CD4-positive, CD25-positive, alpha-beta regulatory T cell (primary cell): ENCODE measurements at places on chromosomes 16 and 17.

DNA sequence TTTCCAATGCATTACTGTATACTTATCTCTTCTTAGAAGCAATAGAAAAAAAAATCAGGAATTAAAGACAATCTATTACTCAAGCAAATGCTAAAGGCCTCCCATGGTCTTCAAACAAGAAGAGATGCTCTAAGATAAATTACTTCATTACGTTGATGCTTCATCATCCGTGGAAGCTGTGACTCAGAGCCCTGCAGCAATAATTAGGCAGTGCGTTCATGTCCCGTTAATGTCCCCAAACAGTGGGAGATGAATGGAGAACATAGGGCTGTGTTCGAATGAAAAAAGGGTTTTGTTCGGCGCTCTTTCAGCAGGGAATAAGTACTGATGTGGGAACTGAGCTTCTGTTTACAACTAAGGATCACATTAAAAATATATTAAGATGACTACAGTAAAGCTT is 15.9 kb upstream of the PDXDC1 start:
- H3K4me1 ChIP-seq: no peaks in the 10 kb centered on the region
- DNase-seq: no peak
- H3K27ac ChIP-seq: no peak overlapping the region
- no peaks in the 10 kb centered on the region for H3K27me3 ChIP-seq
- no peaks in the 10 kb centered on the region for H3K36me3 ChIP-seq

GRCh38 chr17:58384897-58385296 is 32.4 kb downstream of the RNF43 start:
- no peak overlapping the region for H3K27ac ChIP-seq
- no peaks in the 10 kb centered on the region for H3K36me3 ChIP-seq
- H3K4me1 ChIP-seq: peaks cover 7% of the 10 kb centered on the region
- H3K27me3 ChIP-seq: no peaks in the 10 kb centered on the region

DNA sequence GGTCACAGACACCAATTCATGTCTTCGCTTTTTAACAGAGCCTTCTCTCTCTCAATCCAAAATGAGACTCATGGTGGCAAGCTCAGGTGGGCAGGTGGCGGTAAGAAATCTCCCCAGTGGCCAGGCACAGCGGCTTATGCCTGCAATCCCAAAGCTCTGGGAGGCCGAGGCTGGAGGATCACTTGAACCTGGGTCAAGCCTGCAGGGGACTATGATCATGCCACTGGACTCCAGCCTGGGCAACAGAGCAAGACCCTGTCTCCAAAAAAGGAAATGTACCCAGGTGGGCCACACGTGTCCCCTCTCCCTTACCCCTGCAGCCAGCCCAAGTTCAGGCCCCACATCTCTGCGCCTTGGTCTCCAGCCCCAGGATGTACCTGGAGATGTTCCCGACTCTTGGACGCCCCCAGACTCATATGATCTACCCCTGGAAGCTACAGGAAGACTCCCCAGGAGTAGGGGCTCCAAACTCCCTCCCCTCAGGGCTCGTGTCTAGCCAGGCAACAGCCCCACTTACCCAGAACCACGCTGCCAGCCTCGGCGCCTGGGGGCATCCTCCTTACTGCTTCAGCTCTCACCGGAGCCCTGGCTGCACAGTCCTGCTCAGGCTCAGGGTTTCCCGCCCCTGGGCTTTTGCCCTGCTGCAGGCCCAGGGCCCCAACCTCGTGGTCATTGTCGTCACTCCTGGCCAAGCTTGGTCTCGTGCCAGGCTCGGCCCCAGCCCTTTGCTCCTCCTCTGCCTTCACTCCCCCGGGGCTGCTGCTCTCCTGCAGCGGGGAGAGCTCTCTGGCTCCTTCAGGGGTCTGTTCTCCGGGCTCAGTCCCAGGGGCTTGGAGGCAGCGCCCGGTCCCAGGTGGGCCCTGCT is 16.2 kb downstream of the MYLK3 start:
- no peak for DNase-seq
- no peaks in the 10 kb centered on the region for H3K27me3 ChIP-seq
- H3K4me1 ChIP-seq: no peaks in the 10 kb centered on the region
- no peaks in the 10 kb centered on the region for H3K36me3 ChIP-seq

GRCh38 chr17:52710363-52710901 is 551.9 kb upstream of the CA10 start:
- DNase-seq: no peak
- no peak overlapping the region for H3K27ac ChIP-seq
- H3K4me1 ChIP-seq: no peaks in the 10 kb centered on the region
- no peak overlapping the region for H3K4me3 ChIP-seq
- H3K36me3 ChIP-seq: no peaks in the 10 kb centered on the region
- no peaks in the 10 kb centered on the region for H3K27me3 ChIP-seq

GRCh38 chr17:3998436-3998835 is 34.2 kb upstream of the ATP2A3 start:
- no peaks in the 10 kb centered on the region for H3K4me1 ChIP-seq
- no peak for DNase-seq
- H3K4me3 ChIP-seq: no peak overlapping the region
- H3K36me3 ChIP-seq: no peaks in the 10 kb centered on the region
- H3K27ac ChIP-seq: no peak overlapping the region

DNA sequence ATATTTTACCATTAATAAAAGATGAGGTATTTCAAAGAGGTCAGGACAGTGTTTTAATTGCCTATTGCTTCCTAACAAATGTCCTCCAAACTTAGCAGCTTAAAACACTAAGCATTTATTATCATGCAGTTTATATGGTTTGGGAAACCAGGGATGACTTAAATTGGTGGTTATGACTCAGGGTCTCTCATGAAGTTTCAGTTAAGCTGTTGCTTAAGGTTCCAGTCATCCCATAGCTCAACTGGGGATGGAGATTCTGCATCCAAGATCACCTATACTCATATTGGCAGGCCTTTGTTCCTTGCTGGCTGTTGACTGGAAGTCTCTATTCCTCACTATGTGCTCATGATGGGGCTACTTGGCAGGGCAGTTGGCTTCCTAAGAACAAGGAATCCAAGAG is 1329.9 kb upstream of the GOT2 start:
- H3K4me1 ChIP-seq: no peaks in the 10 kb centered on the region
- DNase-seq: no peak
- H3K4me3 ChIP-seq: no peak overlapping the region
- no peaks in the 10 kb centered on the region for H3K36me3 ChIP-seq

GRCh38 chr17:56884483-56885311 is 29.2 kb downstream of the TRIM25 start:
- H3K27me3 ChIP-seq: no peaks in the 10 kb centered on the region
- DNase-seq: no peak
- H3K4me3 ChIP-seq: no peak overlapping the region
- H3K27ac ChIP-seq: no peak overlapping the region

DNA sequence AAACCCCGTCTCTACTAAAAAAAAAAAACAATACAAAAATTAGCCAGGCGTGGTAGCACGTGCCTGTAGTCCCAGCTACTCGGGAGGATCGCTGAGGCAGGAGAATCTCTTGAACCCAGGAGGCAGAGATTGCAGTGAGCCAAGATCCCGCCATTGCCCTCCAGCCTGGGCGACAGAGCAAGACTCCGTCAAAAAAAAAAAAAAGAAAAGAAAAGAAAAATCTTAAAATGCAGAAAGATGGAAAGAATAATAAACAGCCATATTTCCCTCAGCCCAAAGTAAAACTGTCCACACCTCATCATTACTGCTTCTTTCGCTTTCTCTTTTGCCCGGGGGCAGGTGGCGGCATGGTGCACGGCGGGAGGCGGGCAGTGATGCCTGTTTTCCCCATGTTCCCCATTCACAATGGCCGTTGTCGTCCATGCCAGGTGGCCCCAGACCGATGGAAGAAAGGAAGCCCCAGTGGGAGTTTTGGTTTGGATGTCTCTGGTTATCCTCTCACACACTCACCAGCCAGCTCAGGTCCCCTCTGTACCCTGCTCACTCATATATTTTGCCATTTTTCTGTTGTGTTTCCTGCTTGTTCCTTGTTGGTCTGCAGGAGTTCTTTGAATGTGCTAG is 37.0 kb upstream of the PEMT start:
- peak; percentile 75 for DNase-seq
- no peaks in the 10 kb centered on the region for H3K27me3 ChIP-seq
- H3K4me1 ChIP-seq: peaks cover 4% of the 10 kb centered on the region
- H3K36me3 ChIP-seq: no peaks in the 10 kb centered on the region
- H3K27ac ChIP-seq: peak overlapping the region; percentile 24
- H3K4me3 ChIP-seq: peak overlapping the region; percentile 80

DNA sequence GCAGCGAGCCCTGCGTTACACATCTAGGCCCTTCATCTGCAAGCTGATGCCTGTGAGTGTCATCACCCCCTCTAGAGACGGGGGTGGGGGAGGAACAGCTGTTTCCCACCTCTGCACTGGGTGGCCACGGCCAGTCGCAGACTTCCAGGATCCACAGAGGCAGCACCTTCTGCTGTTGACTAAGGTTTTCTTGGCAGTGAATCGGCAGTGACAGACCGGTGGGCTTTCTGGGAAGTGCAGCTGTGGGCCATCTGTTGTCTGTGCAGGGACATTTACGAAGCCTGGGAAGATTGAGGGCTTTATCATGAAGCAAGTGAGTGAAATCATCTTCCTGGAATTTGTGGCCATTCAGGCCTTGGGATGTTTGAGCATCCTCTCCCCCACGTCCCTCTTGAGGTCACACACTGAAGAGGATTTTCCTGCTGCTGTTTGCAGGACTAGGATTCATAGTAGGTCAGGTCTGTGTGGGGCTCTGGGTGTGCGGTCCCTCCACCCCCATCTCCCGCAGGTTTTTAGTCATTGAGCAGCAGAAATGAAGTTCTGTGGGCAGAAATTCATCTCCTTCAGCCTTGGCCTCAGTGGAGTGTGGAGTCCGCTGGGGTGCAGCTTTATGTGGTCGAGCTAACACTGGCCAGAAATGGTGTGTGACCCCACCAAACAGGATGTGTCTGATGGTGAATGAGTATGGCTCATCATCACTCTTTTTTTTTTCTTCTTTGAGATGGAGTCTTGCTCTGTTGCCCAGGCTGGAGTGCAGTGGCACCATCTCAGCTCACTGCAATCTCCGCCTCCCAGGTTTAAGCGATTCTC is 12.0 kb downstream of the PGS1 start:
- no peak overlapping the region for H3K27ac ChIP-seq
- peaks cover 37% of the 10 kb centered on the region for H3K36me3 ChIP-seq
- no peaks in the 10 kb centered on the region for H3K27me3 ChIP-seq
- H3K4me1 ChIP-seq: peaks cover 39% of the 10 kb centered on the region

GRCh38 chr17:36932694-36933511 is 4.4 kb upstream of the LHX1 start:
- H3K27ac ChIP-seq: no peak overlapping the region
- H3K27me3 ChIP-seq: peaks cover 53% of the 10 kb centered on the region
- no peaks in the 10 kb centered on the region for H3K36me3 ChIP-seq
- peaks cover 70% of the 10 kb centered on the region for H3K4me1 ChIP-seq
- no peak overlapping the region for H3K4me3 ChIP-seq
- no peak for DNase-seq

- H3K36me3 ChIP-seq: no peaks in the 10 kb centered on the region
- H3K4me3 ChIP-seq: no peak overlapping the region
- no peaks in the 10 kb centered on the region for H3K27me3 ChIP-seq
- H3K27ac ChIP-seq: no peak overlapping the region
- H3K4me1 ChIP-seq: no peaks in the 10 kb centered on the region
Measured at GRCh38 chr17:72338847-72339790, 218.3 kb downstream of the SOX9 start.

DNA sequence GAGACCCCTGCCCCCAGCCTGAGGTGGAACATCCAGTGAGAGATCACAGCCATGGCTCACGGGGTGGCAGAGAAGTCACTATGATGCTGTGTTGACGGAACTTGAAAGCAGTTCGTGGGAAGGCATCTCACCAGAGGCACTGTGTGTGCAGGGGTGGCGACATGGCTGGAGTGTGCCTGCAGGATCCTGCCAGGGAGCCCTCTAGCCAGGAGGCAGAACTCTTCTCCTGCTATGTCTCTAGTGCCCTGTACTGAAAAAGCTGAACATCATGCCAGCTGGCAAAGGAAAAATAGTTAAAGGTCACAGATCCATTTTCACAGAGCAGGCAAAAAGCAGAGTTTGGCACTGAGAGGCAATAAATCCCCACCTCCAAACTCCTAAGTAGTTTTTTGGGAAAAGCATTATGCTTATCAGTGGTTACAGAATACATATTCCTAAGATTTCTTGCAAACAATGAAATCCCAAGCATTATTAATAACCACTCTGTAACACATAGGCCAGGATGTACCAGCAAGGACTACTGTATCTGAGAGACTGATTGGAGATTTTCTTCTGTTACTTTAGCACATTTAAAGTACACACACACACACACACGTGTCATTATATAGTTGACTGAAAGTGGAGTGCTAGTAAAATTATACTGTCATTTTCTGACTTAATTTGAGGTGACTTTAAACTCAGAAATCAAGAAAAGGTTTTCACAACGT is 36.8 kb downstream of the TNRC6C start:
- no peak for DNase-seq
- peaks cover 13% of the 10 kb centered on the region for H3K4me1 ChIP-seq
- H3K27me3 ChIP-seq: no peaks in the 10 kb centered on the region
- H3K4me3 ChIP-seq: no peak overlapping the region
- H3K27ac ChIP-seq: no peak overlapping the region
- H3K36me3 ChIP-seq: no peaks in the 10 kb centered on the region

DNA sequence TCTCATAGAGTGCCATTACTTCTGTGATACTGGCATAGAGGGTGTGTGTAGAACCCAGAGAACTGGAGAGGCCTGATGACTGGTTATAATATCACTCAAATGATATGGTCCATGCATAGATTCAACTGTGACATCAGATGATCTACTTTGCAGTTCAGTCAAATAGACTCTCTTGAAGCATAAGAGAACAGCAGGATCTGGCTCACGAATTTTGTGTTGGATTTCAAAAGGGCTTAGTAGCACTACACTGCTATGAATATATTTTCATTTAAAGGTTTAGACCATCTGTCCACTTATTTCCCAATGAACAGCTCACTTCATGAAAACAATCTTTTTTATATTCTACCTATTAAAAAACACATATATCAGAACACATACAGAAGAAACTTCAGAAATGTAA is 119.7 kb downstream of the KIF2B start:
- H3K4me1 ChIP-seq: no peaks in the 10 kb centered on the region
- no peaks in the 10 kb centered on the region for H3K27me3 ChIP-seq
- no peaks in the 10 kb centered on the region for H3K36me3 ChIP-seq
- no peak for DNase-seq
- no peak overlapping the region for H3K4me3 ChIP-seq

GRCh38 chr16:21659124-21659523 is 4.6 kb upstream of the OTOA start:
- DNase-seq: no peak
- H3K27ac ChIP-seq: no peak overlapping the region
- H3K36me3 ChIP-seq: peaks cover 16% of the 10 kb centered on the region
- peaks cover 28% of the 10 kb centered on the region for H3K4me1 ChIP-seq
- H3K4me3 ChIP-seq: no peak overlapping the region
- H3K27me3 ChIP-seq: no peaks in the 10 kb centered on the region

- no peak overlapping the region for H3K27ac ChIP-seq
- H3K36me3 ChIP-seq: no peaks in the 10 kb centered on the region
- peak; percentile 45 for DNase-seq
- H3K4me3 ChIP-seq: no peak overlapping the region
- H3K27me3 ChIP-seq: no peaks in the 10 kb centered on the region
- H3K4me1 ChIP-seq: peaks cover 3% of the 10 kb centered on the region
Measured at GRCh38 chr17:73546770-73547536, 97.3 kb downstream of the SDK2 start.

GRCh38 chr16:77206533-77206932 is 7.3 kb downstream of the SYCE1L start:
- no peak overlapping the region for H3K4me3 ChIP-seq
- peaks cover 4% of the 10 kb centered on the region for H3K4me1 ChIP-seq
- no peaks in the 10 kb centered on the region for H3K36me3 ChIP-seq
- H3K27ac ChIP-seq: no peak overlapping the region
- H3K27me3 ChIP-seq: no peaks in the 10 kb centered on the region
